Activated T-cell treated with anti-CD3 and anti-CD28 coated beads, Interleukin-2, amount 50 U/mL, for 1 hour (primary cell): ENCODE measurements at places on chromosomes 16 and 17.

- DNase-seq: peak; percentile 65
Measured at GRCh38 chr17:40607641-40608040, 40.0 kb downstream of the SMARCE1 start.

- no peak for DNase-seq
Measured at GRCh38 chr17:6279659-6280058, 155.3 kb downstream of the AIPL1 start.

- DNase-seq: no peak
Measured at GRCh38 chr16:6286176-6286575, 1046.5 kb upstream of the RBFOX1 start.

- DNase-seq: no peak
Measured at GRCh38 chr17:28533091-28533807, 19.2 kb downstream of the UNC119 start.

- no peak for DNase-seq
Measured at GRCh38 chr17:15154618-15155017, 110.5 kb downstream of the PMP22 start.

GRCh38 chr17:81387100-81388090 lies 7.9 kb upstream of the BAHCC1 start:
- no peak for DNase-seq

- no peak for DNase-seq
Measured at GRCh38 chr17:51258756-51259563, 889 bp downstream of the MBTD1 start.

DNA sequence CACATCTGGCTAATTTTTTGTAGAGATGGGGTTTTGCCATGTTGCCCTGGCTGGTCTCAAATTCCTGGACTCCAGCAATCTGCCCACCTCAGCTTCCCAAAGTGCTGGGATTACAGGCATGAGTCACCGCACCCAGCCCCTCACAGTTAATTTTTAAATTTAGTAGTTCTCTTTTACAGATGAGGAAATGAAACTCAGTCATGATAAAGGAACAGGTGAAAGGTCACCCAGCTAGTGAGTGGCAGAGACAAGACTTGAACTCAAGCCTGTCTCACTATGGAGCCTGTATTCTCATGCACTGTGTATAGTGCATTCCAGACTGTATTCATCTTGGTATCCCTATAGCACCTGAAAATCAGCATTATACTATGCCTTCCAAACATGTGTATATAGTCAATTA lies 77.1 kb upstream of the WSB1 start:
- no peak for DNase-seq

DNA sequence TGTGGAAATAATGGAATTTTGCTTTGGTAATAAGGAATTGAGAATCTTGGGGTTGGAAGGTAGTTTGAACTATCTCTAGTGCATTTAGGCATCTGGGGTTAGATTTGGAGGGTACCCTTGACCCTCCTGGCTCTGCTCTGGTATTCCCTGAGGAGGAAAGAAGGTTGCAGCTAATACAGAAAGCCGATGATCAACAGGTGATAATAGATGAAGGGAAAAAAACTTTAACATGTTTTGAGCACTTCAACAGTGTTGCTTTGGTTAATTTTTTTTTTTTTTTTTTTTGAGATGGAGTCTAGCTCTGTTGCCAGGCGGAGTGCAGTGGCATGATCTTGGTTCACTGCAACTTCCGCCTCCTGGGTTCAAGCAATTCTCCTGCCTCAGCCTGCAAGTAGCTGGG lies 4.8 kb downstream of the KAT7 start:
- no peak for DNase-seq

DNA sequence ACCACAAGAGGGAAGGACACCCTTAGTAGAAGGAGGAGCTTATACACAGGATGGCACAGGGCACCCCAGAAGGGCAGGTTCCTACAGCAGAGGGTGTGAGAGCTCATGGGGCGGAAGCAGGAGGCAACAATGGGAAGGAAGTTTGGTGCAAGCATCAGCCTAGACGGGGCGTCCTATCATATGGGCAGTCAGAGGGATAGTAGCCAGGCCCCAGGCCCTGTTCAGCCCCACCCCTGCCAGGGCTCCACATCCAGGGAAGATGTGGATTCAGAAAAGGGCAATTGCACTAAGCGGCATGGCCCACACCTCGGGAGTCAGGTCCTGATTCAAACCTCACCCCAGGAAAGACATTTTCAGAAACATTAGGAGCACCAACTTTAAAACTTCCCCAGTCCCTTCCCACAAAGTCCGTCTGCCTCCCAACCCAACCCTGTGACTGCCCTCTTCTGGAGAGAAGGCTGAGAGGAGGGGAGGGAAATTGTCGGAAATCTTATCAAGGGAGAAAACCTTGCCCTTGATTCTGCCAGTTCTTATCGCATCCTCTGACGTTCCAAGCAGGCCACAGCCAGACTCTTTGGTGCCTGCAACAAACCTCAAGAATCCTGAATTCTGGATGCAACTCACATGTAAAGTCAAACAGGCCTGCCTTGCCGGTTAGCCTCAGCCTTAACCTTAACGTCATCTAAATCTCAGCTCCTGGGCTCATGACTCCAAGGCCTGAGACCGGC lies 198.8 kb upstream of the CDH5 start:
- DNase-seq: no peak

- no peak for DNase-seq
Measured at GRCh38 chr16:76984196-76984595, 206.8 kb upstream of the MON1B start.

- DNase-seq: no peak
Measured at GRCh38 chr16:4240624-4241023, 1.3 kb downstream of the SRL start.
